ENCODE measurements at places on chromosomes 3 and 15.

- no peak for DNase-seq
Observed at GRCh38 chr3:196186651-196187573, 24.3 kb downstream of the ZDHHC19 start.

GRCh38 chr3:37918627-37919026, 56.9 kb downstream of the CTDSPL start:
- DNase-seq = no peak

GRCh38 chr3:133054586-133054985, 16.4 kb downstream of the TMEM108 start:
- no peak for DNase-seq

DNA sequence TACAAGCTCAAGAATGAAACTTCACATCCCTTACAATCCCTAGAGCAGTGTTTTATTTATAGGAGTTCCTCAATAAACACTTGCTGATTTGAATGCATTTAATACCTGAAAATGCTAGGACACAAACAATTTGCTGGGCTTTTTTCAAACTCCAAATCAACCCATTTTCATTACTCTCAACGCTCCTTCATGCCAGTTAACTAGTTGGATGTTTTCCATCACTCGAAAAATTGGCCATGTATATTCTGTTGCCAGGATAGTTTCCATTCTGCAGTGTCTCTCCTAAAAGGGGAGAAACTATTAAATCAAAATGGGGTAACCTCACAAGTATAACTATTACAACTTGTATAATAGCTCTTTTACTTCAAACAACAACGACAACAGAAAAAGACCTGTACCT, 1.2 kb downstream of the GBE1 start:
- no peak for DNase-seq

DNA sequence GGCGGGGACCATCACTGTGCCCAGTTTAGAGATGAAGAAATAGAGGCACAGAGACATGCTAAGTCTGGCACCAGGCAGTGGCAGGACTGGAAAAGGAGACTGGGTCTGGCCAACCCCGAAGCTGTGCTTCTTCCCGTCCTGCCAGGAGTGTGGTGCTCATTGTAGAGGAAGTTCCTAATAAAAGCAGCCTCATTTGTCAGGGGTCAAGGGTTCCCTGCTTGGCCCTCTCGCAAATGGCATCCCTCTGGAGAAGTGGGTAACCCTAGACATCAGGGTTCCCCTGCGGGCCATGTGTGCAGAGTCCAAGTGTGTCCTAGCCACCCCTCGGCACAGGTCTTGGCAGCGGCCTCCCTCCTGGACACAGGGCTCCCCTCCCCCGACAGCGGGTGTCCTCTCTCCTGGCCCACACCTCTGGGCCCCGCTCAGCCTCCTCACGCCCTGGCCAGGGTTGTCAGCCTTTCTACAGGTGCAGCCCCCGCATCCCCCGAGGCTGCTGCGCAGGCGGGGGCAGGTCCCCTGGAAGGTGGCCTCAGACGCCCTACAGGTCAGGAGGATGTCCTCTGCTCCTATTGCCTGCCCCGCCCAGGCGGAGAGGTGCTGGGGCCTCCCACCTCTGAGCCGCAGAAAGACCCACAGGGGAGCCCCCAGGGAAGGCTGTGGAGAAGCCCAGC, 61.8 kb upstream of the PRR20G start:
- no peak for DNase-seq

- no peak for DNase-seq
Observed at GRCh38 chr3:44991326-44991725, 15.3 kb downstream of the EXOSC7 start.

- no peak for DNase-seq
Observed at GRCh38 chr3:195062866-195063540, 208.0 kb downstream of the XXYLT1 start.
